ENCODE measurements at places on chromosomes 16 and 17.

- DNase-seq: no peak
Measured at GRCh38 chr16:77064037-77064436, 127.0 kb upstream of the MON1B start.

GRCh38 chr17:40562838-40563219 is 2.4 kb downstream of the CCR7 start:
- DNase-seq: no peak

DNA sequence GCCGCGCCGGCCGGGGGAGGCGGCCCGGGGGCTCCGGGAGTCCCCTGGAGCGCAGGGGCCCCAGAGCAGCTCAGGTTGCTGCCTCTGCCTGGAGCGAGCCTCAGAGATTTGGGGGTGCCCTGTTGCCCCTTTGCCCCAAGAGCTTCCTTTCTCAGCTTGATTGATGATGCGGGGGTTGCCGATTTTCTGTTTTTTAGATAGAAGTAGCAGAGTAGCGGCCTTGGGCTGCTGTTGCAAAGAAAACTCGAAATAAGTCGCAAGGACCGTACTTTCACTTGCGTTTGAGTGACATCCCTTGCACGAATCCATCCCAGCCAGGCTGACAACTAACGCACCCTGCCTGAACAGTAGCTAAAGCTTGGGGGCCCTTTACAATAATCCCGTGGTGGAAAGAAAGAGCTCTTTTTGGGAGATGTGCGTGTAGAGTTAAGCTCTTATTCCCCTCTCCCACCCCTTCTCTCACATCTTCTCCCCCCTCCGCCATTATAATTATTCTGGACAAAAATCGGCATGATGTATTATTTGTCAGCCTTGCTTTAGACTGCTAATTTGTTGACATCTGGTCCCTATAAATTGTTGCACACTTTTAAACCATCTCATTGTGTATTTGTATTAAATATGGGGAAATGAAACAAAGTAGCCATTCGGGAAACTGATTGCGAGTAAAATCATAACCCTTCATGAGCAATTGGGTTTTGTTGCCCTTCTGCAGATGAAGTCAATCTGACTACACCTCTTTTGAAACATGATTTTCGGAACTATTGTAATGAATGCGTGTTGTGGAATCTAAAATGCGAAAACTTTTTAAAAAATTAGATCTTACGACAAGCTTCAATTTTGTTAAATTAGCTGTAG is 873 bp downstream of the USP10 start:
- DNase-seq: no peak

DNA sequence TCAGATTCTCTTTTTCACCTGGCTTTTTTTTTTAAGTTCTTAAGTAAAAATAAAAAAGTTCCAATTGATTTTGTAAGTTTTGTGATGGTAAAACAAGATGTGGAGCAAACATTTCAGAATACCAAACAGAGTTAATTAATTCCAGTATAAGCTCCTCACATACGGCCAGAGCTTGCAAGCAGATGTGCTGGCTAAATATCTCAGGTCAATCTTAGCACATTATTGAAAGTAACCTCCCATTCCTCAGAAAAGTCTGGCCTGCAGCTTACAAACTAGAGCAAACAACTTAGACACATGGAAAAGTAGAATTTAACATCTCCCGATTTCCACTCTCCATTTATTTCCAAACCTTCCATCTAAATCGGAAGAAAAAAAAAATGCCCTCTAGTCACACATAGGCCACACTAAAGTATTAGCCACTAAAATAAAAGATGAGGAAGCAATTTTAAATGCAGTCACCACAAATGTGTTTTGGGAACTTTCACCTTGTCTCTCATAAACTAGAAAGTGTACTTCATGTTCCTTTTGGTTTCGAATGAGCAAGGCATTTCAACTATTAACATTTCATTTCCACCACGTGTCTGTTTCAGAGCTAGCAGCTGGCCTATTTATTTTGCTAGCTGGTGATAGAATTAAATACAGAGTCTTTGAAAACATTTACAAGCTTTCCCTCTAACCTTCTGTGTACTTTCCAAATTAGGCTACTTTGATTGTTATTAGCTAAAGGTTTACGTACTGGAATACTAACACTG is 143.3 kb downstream of the STX8 start:
- DNase-seq: no peak

DNA sequence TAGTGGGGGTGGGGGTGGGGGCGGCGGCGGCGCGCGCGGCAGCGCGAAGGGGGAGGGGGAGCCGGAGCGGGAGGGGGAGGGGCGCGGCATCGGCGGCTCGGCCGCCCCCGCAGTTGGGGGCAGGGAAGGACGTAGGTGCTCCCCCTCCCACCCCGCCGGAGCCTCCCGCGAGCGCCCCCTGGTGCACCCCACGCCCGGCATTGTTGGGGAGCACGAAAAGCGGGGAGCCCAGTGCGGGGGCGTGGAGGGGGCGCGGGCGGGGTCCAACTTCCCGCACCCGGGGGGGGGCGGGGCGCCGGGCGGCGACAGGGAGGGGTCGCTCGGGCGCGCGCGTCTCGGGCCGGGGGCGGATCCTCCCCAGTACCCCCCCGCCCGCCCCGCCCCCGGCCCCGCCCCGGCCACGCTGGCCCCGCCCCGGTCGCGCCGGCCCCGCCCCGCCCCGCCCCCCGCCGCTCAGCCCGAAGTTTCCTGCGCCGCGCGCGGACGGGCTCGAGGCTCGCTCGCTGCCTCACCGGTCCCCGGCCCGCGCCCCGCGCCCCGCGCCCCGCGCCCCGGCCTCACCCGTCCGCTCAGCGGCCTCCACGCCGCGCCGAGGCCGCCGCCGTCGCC is at the start of gene CACNA1H:
Gene CACNA1H, plus strand, starts transcription at position 456 of the 609 bp plus-strand sequence. CDS start 632 bp downstream, outside the sequence.
- no peak for DNase-seq

GRCh38 chr17:47317119-47317518 is 6.6 kb upstream of the EFCAB13 start:
- DNase-seq: no peak

- no peak for DNase-seq
Measured at GRCh38 chr17:58944166-58944565, 162.5 kb downstream of the TRIM37 start.

DNA sequence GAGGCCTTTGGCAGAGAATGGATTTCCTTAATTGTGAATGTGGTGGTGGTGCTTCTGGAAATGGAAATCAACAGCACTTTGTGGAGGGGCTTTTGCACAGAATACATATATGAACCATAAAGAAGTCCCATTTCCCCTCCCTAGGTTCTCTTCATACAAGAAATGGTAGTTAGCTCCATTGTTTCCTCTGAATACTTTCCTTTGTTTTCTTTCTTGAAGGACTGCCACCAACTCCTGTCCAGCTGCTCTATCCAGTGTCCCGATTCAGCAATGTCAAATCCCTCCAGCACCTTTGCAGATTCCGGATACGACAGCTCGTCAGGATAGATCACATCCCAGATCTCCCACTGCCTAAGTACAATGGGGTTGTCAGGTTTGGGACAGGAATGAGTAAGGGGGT is 33.2 kb upstream of the ARHGAP23 start:
- DNase-seq: no peak

GRCh38 chr17:69818467-69818866 is 256.6 kb upstream of the KCNJ16 start:
- DNase-seq: no peak

DNA sequence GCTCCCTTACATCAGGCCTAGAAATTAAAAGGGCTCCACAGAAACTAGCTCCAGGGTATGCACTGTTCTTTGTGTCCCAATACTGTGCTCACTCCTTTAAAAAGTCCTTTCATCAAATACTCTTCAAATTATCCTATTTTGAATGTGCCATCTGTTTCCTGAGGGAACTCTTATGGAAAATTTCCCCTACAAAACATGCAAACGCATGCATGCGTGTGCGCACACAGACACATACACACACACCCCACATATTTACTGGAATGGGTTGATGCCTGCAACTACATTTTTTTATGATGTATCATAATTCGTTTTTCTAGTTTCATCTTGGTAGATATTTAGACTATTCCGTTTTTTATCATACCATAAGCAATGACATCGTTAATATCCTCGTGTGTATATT is 351.2 kb upstream of the KIF2B start:
- no peak for DNase-seq

DNA sequence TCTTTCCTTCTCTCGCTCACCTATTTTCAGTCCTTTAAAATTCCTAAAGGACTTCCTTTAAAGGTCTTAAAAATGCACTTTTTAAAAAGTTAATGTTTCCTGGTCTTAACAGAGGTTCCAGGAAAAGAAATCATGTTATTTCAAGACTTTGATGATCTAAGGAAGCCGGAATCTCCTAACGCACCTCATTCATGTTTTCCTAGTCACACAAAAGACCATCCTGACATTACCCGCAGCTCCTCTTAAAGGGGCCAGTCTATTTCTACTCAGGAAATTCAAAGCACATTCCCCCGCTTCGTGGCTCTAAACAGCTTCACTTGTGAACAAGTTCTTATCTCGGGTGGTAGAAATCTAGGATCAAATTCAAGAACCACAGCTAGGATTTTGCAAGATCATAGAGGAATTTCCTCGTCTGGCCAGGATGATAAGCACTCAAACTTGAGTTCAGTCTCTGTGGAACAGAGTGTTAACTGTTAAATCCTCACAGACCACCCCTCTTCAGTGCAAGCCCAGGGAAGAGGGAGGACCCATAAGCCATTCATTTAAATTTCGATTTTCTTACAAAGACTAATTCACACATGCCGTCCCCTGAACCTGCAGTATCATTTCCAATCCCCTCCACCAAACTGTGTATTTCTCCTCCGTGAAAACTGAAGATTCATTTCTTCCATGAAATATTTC is 137.1 kb upstream of the AXIN2 start:
- no peak for DNase-seq

DNA sequence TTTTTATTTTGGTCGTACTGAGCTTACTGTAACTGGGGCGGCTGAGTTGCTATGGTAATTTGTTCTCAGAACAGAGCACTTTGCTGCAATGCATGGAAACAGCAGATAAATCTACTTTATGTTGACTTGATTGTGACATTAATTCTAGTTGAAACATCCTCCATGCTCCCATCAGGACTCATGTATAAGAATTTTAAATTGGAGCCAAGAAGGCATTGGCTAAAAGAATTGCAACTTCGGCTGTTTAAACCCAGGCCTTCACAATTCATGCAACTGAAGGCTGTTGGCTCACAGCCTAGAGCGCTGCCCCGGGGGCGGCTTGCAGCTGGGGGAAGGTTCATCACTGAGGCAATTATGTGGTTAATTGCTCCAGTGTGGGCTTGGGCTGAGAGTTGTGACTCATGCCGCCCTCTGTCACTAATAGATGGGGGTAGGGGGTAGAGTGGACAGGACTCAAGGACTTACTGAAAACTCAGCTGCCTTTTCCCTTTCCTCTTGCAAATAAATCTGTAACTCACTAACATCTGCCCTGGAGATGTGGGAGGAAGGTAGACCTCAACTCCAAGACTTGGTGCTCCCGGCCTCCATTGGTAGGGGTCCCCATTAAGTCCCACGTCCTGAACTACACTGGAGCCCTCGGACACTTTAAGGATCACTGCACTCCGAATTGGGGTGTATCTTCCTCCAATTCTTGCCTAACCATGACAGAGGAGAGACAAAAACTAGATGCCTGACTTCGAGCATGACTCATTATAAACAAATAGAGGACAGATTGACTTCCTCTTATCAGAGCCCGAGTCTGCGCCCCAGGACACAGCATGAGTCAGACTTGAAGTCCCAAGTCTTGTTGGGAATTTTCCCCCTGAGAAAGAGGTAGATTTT is 37.5 kb downstream of the ERCC4 start:
- DNase-seq: no peak

- no peak for DNase-seq
Measured at GRCh38 chr16:82755570-82756282, 129.0 kb downstream of the CDH13 start.

DNA sequence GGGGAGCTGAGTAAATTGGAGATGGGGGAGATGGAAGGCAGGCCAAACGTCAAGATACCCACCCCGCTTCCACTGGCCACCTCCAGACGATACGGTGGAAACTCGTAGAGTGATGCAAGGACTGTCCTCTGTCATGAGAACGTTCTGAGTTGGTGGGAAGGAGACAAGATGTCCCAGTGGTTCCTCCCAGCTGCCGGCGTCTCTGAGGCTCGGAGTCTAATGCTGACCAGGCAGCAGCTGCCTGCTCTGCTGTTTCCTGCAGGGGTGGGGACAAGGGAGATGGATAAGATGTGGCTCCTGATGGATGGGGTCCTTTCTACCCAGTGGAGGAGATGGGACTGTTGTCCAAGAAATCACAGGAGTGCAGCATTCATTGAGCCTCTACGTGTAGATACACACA is 28.2 kb upstream of the C1QL1 start:
- DNase-seq: no peak

DNA sequence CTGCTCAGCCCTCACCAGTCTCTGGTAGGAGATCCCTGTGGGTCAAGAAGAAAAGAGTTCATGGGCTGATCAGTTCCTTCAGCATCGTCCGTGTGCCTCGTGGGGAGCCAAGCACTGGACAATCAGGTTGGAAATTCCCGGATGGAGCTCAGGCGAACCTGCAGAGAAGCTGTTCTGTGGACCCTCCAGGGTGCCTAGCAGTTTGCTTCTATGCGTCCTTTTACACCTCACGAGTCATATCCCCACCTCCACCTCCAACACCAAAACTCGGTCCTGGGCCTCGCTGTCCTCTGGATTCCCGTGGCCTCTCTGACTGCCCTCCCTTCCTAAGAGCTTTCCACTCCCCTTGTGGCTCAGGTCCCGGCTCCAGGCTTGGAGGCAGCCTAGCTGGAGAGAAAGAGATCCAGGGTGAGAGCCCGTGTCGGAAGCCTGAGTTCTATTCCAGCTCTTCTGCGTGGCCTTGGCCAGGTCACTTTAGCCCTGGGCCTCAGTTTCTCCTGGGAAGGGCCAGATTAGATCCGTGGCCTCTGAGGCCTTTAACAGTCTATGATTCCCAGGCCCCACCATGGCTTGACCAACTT is 26.2 kb upstream of the PIK3R6 start:
- no peak for DNase-seq

DNA sequence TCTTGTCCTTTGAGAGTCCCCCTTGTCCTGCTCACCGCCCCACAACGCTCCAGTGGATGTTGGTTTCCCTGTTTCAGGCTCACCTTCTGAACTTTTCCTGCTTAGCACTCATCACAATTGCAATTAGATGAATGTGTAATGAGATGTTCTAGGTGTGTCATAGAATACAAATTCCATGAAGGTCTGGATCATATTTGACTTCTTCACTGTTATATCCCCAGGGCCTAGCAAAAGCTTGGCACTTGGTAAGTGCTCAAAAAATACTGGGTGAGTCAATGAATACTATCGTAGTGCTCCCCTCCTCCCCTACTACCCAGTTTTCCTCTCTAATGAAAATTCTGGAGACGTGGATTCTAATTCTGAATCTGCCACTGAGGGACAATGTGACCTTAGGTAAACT is 33.1 kb downstream of the DNAH3 start:
- no peak for DNase-seq

DNA sequence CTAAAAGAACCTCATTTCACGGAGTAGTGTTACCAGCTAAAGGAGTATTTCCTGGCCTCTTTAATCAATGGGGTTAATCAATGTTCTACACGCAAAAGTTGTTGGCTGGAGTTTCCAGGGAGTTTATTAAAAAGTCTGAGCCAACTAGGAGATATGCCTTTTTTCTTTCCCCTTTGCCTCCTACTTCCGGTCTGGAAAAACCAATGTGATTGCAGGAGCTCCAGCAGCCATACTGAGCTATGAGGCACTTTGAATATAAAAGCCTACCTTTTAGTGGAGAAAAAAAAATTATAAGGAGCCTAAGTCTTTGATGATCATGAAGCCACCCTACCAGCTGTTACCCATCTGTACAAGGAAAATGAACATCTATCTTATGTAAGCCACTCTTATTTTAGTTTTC is 17.9 kb upstream of the ERCC4 start:
- no peak for DNase-seq

GRCh38 chr16:67971111-67971510 is 2.7 kb upstream of the SLC12A4 start:
- no peak for DNase-seq

All from thoracic aorta (tissue), 2 donors.